ENCODE measurements at places on chromosomes 6 and 20.

DNA sequence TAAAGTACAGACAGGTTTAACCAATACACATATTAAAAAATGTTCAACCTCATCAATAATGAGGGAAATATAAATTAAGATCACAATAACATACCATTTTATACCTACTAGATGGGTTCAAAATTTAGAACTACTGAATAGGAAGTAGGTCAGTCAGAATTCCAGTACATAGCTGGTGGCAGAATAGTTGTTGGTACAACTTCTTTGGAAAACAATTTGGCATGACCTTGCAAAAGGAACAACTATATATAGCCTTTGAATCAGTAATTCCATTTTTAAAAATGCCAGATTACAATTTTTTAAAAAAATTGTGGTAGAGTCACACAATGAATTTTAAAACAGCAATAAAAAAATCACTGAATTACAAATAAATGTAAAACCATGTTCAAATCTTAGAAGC, 165.6 kb downstream of the CDK19 start:
- no peak for DNase-seq

- DNase-seq, result no peak
These were observed 104.3 kb downstream of the MAP3K4 start for GRCh38 chr6:161095916-161096315.

- no peak for DNase-seq
These were observed 7.9 kb downstream of the MEA1 start for GRCh38 chr6:43005844-43006243.

DNA sequence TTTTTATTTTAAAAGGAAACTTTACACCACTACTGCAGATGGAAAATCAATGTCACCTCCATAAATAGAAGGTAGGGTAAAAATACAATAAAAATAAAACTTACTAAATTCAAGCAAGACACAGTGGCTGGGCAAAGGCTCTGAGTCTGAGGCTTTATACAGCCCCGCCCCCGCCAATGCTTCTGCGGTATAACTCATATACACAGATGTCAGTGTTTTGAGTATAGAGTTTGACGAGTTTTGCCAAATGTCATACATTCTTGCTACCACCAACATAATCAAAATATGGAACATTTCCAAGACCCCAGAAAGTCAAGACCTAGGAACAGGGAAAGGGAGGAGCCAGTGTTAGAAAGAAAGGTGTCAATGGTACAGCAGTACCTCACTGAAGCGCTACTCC, 12.8 kb downstream of the NFATC2 start:
- DNase-seq, result no peak

DNA sequence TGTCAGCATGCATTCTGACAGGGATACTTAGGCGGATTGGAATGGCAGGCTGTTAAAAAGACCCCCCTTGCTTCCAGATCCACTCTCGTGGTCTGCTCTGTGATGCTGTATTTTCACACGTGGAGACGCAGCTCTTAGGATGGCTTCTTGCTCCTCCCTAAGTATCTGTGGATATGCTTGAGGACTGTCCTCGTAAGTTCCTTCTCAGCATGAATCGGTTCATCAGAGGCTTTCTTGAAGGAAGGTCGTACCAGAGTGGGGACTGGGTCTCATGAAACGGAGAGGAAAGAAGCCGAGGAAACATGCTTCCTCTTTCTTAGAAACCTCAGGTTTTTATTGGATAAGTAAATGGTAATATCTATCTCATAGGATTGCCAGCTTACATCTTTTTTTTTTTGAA, 220.4 kb downstream of the FARS2 start:
- no peak for DNase-seq

DNA sequence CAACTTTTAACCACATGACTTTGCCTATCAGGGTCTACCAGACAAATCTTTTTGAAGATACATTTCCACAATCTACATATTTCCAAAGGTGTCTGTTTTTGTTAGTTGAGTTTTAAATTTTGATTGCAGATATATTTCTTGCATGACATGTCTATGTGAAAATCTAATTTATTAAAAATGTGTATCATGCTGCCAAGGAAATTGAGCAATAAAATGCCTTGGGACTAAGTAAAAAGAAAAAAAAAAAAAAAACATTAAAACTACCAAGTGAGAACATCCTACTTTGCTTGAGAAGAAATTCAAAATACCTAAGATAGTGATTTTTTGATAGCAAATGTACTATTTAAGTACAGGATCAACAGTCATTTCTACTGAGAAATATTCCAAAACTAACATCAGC, 17.7 kb downstream of the SLC17A5 start:
- DNase-seq, result no peak

GRCh38 chr6:70686548-70687133, 19.0 kb downstream of the SMAP1 start:
- DNase-seq, result peak; percentile 25

GRCh38 chr20:50224531-50225255, 34.1 kb downstream of the CEBPB start:
- peak; percentile 89 for DNase-seq

DNA sequence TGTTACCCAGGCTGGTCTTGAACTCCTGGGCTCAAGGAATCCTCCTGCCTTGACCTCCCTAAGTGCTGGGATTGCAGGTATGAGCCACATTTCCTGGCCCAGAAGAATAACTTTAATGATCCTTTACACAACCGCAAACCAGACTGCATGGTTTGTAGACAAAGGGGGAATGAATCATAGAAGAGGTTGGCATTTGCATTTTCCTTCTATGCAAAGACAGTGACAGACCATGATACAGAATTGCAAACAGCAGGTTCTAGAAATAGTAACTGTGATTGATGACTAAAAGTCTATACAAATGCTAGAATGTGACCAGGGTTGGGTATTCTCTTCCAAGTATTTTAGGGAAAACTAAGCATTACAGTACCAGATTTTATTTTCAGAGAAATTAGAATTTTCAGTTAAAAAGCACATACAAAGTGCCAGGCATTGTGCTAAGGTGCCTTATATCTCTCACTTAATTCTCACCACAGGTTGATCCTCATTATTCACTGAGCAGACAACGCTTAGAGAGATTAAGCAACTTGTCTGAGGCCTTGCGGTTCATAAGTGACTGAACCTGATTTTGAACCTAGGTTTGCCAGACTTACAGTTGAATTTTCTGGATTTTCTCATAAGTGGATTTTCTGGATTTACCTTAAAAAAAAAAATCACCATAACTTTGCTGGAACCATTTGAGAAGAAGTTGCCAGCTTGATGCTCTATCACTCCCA, 146.6 kb downstream of the ZFAND3 start:
- DNase-seq, result no peak

DNA sequence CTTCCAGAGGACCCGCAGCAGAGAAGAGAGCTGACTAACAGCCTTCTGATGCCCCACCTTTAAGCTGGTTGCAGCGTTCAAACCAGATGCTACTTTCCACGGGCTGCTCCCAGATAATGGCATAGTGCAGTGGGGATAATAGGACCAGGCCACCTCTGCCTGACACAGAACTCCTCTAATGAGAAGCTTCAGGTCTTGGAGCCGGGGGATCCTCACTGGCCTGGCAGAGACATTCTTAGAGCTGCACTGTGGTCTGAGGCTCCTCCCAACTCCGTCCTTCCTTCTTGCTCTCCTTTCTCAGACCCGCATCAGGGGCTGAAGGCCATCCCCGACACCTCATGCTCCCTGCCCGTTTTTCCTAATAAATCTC, 206.6 kb upstream of the MARCKS start:
- no peak for DNase-seq

DNA sequence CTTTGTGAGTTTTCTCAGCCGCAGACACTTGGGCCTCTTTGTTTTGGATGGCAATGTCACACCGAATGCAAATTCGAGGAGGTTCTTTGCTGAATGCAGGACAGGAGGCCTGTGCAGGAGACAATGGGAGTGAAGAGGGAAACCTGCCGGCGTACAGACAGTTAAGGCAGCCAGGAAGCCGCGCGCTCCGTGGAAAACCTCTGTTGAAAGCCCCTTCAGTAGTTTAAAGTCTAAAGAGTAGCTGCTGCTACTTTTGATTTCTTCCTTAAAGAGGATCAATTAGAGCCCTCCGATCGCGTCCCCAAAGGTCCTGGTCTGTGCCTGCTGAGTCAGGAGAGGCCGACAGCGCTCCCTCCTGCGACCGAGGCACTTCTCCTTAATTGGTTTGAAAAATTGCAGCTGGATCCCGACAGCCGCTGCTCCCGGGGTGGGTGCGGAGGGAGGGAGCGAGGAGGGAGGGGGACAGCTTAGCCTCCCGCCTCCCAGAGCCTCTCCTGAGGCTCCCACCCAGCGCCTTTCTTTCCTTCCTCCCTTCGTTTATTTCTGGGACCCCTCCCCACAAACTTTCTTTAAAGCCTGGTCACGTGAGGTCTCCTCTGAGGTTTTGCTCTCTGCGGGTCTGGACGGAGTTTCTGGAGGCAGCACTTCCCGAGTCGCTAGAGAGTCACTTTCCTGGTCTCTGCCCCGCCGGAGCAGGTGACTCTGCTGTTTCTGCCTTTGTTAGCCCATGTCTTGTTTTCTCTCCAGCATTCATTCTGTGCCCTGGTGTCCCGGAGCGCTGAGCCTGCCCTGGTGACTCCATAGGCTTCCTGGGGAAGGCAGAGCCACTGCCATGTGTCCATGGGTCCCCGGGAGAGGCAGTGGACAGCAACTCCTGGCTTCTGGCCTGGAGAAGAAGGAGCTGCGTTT, 22.3 kb upstream of the RPP40 start:
- no peak for DNase-seq

DNA sequence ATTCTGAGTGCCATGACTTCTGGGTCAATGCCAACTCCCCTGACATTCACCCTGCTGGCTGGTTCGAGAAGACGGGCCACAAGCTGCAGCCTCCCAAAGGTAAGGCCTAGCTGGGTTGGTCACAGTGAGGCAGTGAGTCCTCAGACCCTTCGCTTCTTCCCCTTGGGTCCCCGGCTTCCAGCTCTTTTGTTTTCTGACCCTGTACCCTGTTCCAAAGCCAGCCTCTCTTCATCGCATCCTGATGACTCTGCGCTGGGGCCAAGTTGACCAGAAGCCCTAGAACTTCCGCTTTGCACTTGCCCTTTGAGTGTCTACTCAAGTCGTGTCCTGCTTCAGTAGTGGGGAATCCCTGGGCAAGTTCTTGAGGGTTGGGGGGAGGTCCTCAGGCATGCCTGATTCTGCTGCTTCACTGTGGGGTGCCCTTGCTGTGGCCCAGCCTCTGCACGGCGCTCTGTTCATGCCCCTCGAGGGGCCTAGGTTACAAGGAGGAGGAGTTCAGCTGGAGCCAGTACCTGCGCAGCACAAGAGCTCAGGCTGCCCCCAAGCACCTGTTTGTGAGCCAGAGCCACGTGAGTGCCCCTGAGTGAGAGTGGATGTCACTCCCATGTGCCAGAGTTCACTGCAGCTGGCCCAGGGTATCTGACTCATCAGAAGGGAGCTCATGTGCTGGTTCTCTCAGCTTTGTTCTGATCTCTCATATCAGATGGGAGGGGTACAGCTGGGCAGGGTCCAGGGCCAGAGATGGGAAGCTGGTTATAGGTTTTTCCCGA, 23.0 kb downstream of the L3MBTL1 start:
- no peak for DNase-seq

DNA sequence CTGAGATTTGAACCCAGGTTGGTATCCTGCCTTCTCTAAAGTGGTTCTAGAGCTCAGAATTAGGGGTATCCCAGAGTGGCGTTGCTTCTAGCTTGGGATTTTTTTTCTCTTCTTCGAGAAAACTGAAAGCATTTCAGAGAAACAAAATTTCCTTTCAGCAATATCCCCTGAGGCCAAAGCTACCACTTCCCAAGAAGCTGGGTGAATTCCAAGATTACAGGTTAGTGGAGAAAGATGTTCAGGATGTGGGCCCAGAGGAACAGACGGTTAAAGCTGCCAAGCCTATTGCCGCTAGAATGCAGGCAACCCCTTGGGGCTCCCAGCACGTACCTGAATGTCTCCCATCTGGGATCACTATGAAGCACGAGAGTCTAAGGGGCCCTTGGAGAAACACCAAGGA, 134.1 kb downstream of the FOXO3 start:
- DNase-seq, result no peak

GRCh38 chr20:9594284-9594875, 80.0 kb downstream of the LAMP5 start:
- DNase-seq, result no peak

GRCh38 chr6:42551217-42551616, 12.6 kb upstream of the UBR2 start:
- DNase-seq, result no peak

DNA sequence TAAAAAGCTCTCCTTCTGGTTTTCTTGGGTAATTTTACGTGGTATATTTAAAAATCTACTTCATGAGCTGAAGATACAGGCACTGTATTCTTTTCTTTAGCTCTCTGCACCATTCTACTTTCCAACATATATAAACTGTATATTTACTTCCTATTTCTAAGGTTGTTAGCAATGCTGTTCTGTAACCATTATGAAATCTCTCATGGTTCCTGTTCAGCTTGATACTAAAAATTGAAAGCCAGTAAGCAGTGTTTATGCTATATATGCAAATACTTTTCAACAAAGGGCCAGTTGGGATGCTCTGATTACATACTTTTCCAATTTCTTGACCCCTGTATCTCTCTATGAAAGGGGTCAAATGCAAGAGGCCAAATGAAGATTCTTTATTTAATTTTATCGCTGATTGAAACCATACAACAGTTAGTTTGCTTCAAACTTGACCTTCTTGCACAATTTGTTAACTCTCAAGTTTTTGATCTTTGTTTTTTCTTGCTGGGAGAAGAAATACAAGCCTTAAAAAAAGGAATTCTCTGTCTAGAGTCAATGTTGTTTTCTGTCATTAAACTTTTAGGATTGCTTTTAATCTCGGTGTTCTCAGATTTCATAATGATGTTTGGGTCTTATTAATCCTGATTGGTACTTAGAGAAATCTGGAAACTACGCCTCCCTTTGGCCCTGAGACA, 223.2 kb downstream of the PRL start:
- no peak for DNase-seq

- no peak for DNase-seq
These were observed 20.8 kb upstream of the SLC35D3 start for GRCh38 chr6:136901212-136901784.

DNA sequence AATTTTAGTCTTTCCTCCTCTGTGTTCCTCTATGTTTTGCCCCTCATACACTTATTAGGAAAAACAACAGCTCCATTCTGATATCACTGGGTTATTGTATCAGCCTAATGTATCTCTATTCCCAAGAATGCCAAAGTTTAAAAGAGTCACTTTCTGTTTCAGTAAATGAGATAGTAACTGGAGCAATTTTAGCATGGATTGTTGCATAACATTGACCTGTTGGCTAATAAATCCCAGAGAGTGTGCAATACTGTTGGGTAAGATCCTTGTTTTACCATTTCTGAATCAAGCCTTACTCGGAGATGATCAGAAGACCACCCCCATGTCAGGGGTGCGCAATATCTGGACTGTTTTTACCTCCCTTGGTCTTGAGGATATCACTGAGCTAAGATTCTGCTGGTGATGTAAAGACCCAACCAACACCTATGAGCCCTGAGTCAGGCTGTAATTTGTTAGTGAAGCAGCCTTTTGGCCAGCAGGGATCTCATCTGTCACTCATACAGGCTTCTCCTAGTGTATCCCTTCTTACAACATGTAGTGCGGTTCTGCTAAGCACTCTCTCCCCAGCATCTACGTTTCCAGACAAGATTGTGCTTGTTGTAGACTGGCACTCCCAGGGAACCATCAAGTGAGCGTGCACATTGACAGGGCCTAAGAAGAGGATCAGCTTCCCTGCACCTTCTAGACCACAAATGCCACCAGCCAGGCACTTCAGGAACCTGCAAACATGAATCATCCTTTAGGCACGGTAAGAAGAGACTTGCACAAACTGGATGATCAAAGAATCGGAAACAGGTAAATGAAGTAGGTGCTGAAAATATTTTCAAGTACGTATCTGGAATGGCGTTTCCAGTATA, 11.5 kb upstream of the IPCEF1 start:
- DNase-seq, result no peak
